ENCODE measurements at places on chromosomes 12 and 14.
A peak's percentile ranks its signal among the peaks of the same experiment; 100 is the strongest.

GRCh38 chr12:90969851-90970250, 14.9 kb upstream of the CCER1 start:
- no peak for DNase-seq

- DNase-seq: no peak
Observed at GRCh38 chr12:51362747-51363342, 16.4 kb upstream of the CELA1 start.

- DNase-seq: no peak
Observed at GRCh38 chr14:22849212-22849819, 12.9 kb downstream of the MMP14 start.

DNA sequence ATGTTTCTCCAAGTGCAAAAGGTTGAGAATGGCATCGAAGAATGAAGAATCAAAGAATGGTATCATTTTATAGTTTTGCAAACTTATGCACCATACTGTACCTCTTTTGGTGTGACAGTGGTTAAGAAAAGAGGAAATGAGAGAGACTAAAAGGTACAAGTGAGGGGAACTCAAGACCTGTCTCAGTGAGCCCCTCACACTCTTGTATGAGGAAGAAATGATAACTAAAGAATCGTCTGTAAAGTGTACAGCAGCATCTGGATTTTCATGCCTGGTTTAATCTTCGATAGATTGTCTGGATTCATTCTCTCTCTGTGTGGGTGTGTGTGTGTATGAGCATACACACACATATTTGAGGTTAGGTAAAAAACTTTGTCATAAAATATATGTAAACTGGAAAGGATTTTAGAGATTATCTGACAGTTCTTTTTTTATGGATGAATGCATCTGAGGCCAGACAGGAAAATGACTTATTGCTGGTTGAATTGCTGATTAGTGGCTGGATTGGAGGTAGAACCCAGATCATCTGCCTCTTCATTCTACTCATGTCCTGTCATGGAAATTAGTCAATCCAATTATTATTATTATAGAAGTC, 16.0 kb upstream of the SLC38A2 start:
- DNase-seq: no peak

- DNase-seq: no peak
Observed at GRCh38 chr14:64951724-64952123, 9.2 kb upstream of the GPX2 start.

- DNase-seq: no peak
Observed at GRCh38 chr12:51131745-51132521, 41.0 kb downstream of the TFCP2 start.

GRCh38 chr12:41621291-41621690, 433.2 kb downstream of the PDZRN4 start:
- DNase-seq: peak; percentile 21

- no peak for DNase-seq
Observed at GRCh38 chr12:40338621-40339020, 113.8 kb downstream of the LRRK2 start.

GRCh38 chr12:71725011-71725410, 29.7 kb upstream of the RAB21 start:
- no peak for DNase-seq

GRCh38 chr12:51721282-51721940, 127.1 kb downstream of the FIGNL2 start:
- DNase-seq: no peak

Data from NCI-H748 treated with DMSO at 0.1 percent for 48 hours (cell line).